ENCODE measurements at places on chromosomes 2 and 18.

GRCh38 chr2:154713675-154714074 is 15.2 kb downstream of the KCNJ3 start:
- DNase-seq: no peak

- DNase-seq: no peak
These were observed 4.7 kb downstream of the PHLPP1 start for GRCh38 chr18:62720048-62720447.

DNA sequence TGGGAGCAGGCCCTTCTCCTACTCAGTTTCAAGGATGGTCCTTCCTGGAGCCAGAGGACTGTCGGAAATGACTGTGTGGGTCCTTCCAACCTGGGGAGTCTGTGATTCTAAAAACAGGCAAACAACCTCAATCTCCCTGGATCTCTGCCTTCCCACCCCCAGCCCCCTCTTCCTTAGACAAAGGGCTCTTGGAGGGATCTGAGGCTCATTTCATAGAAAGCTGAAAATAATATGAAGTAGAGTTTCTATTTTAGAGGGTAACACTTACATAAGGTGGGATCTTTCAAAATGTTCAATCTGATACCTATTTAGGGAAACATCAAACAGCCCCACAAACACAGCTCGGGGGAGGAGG is 69.4 kb downstream of the RHOB start:
- DNase-seq: no peak

DNA sequence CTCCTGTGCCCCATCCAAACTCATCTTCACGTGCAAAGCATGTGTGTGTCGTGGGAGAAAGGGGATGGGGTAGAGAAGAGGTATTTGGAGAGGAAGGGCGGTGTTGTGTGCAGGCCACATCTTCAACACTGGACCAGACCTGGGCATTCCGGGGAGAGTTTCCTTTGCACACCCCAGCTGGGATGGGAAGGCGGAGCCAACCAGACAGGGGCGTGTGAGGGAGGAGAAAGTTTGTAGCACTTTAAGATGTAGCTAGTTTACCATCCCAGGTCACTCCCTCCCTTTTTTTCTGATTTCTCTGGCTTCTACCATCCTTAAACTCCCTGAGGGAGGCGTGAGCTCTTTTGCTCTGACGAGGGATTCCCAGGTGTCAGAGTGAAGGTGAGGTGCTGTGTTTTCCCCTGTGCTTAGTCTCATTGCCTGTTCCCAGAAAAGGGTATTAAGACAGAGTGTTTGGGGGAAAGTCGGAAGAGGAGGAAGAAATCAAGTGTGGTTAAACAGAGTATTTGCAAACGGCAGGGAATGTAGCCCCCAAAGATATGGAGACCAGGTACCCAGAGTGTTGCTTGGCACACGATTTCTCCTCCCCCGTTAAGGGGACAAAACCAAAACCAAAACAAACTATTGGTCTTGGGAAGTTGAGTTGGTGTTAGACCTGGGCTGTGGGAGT is 1.6 kb downstream of the SETBP1 start:
- DNase-seq: peak; percentile 33

GRCh38 chr2:159882130-159882745 is 84.2 kb upstream of the CD302 start:
- DNase-seq: no peak

GRCh38 chr2:134207589-134208209 is 46.2 kb upstream of the MGAT5 start:
- peak; percentile 17 for DNase-seq

GRCh38 chr2:235591921-235592320 is 98.1 kb downstream of the AGAP1 start:
- DNase-seq: no peak

GRCh38 chr2:64626963-64627760 is 26.6 kb downstream of the SERTAD2 start:
- no peak for DNase-seq

DNA sequence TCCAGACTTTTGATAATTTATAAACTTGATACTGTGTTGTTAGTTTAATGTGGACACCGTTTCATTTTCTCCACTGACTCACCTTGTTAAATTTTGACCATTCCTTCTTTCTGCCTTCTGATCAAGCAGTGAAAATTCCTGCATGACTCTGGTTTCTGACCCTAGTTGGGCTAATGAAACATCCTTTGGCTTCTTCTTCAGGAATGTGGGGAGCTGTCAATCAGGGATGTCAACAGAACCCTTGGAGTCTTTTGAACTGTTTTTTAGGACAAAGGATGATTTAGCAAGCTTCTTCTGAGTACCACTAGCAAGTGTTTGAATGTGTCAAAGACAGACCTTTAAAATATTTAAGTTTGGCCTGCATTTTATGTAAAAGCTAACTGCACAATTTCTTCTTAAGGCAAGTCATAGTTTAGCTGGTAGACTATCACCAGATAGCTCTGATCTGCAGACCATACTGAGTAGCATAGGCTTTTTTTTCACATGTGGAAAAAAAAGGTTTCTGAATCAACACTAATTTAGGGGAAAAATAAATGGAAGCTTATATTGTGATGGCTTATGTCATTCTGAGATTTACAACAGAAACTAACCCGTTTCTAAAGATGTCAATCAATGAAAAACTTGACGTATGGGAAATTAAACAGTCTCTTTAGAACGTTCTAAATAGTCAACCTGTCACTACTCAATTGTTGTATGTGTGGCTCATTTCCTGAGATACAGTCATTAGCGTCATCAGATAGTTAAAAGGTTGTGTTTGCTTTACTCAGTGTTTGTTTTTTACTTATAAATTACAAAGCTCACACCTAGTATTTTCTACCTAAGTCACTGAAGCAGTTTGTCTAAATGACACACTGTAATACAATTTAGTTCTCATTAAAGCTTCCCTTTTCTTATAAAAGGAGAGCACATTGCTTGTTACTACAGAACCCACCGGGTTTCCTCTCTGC is 311.4 kb downstream of the PTPRM start:
- no peak for DNase-seq

- no peak for DNase-seq
These were observed 31.6 kb upstream of the VWC2L start for GRCh38 chr2:214379227-214379626.

Measured in tibial nerve (tissue), 4 donors.